ENCODE measurements at places on chromosomes 6 and 20.

DNA sequence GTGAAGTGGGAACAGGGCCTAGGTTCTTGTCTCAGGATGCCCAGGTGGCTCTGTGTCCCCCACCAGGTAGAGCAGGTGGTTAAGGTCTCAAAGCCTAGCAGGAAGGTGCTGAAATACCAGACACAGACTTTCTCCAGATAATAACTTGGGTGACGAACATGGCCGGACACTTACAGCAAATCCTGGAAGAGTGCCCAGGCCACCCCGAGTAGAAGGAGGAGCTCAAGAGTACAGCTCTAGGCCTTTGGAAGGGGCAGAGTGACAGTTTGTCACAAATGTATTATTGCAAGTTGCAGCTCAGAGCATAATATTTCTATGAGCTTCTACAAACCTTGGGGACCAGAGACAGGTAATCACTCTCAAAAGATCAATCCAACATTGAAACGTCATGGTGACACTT is 251.6 kb upstream of the SOX4 start:
- no peak for DNase-seq

DNA sequence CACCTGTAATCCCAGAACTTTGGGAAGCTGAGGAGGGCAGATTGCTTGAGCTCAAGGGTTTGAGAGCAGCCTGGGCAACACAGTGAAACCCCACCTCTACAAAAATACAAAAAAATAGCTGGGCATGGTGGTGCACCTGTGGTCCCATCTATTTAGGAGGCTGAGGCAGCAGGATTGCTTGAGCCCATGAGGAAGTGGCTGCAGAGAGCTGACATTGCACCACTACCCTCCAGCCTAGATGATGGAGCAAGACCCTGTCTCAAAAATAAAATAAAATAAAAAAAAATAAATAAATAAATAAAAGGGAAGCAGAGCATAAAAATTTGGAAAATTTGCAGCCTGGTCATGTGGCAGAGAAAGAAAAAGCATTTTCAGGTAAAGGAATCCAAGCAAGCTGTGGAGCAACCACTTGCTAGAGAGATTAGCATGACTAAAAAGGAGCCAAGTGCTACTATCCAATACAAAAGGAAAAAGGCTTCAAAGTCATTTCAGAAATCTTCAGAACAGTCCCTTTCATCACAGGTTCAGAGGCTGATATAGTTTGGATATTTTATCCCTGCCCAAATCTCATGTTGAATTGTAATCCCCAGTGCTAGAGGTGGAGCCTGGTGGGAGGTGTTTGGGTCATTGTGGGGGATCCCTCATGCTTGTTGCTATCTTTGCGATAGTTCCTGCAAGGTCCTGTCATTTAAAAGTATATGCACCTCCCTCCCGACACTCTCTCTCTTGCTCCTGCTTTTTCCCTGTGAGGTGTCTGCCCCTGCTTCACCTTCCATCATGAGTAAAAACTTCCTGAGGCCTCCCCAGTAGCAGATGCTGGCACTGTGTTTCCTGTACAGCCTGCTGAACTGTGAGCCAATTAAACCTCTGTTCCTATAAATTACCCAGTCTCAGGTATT is 11.2 kb upstream of the TTK start:
- no peak for DNase-seq

GRCh38 chr6:44854712-44855443 is 467.4 kb downstream of the CDC5L start:
- no peak for DNase-seq

DNA sequence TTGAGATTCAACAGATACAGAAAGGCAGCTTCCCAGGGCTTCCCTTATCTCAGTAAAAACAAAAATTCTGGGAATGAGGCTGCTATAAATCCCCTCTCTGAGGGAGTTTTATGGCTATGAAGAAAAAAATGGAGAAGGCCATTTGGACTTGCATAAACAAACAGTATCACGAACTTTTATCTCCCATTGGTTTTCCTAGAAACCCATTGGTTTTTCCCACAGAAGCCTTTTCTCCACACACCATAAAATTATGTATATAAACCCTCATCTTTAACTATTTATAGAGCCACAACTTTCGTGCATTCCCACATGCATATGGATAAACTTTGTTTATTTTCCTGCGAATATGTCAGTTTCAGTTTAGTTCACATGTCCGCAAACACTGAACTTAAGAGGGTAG is 36.2 kb upstream of the BTBD3 start:
- DNase-seq, result no peak

GRCh38 chr6:132483779-132484679 is 28.9 kb downstream of the STX7 start:
- DNase-seq, result peak; percentile 42

- DNase-seq, result peak; percentile 90
Measured at GRCh38 chr6:143901885-143902750, 37.8 kb downstream of the ZC2HC1B start.

DNA sequence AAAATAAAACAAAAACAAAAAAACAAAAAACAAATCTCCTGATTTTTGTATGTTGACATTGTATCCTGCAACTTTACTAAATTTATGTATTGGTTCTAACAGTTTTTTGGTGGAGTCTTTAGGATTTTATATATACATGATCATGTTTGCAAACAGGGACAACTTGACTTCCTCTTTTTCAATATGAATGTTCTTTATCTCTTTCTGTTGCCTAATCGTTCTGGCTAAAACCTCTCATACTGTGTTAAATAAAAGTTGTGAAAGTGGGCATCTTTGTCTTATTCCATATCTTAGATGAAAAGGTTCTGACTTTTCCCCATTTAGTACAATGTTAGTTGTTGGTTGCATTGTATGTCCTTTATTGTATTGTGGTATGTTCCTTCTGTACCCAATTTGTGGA is 261.7 kb upstream of the NOX3 start:
- no peak for DNase-seq

GRCh38 chr6:158157064-158157764 is 10.8 kb downstream of the SERAC1 start:
- DNase-seq, result no peak

DNA sequence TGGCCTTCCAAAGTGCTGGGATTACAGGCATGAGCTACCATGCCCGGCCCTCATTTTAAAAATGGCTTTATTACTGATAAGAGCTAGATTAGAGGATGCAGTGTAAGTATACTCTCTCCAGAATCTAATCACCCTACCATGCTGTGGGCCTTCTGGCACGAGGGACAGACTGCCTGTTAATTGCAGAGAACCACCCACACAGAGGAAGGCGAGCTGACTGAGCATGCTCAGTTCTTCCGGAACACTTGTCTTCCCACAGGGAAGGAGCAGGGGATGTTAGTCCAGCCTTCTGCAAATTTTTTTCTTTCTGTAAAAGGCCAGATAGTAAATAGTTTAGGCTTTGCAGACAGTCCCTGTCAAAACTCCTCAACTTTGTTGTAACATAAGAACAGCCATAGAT is 48.9 kb downstream of the ALDH5A1 start:
- no peak for DNase-seq

DNA sequence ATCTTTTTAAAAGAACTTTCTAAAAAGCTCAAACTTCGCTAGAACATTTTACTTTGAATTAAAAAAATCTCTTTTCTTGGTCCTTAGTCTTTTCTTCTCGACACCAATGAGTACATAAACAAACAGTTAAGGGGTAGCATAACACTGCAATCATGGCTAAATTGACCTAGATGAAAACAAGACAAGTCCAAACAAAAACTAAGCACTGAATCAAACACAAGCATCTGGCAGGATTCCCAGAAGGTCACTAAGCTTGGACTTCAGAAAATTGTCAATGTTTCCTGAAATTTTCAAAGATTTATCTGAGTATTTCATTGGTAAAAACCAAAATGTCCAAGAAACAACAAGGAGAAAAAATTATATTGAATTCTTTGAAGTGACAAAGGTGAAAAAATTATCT is 5.0 kb downstream of the COL21A1 start:
- no peak for DNase-seq

DNA sequence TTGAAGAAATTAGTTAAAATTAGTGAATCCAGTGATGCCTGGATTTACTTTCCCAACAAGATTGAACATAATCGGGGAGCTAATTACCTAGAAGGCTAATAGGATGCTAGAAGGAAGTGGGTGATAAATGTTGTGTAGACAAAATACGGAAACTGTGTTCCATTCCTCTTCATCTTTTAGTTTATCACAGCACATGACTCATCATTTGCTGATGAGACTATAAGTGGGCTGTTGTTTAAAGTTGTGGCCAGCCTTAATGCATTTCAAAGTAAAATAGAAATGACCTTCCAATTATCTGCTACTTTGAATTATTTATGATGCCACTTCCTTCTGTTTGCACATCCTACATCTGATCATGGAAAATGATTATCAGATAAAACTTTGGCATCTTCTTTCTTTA is 43.4 kb downstream of the OGFRL1 start:
- no peak for DNase-seq

GRCh38 chr20:49165611-49166010 is 22.5 kb downstream of the STAU1 start:
- DNase-seq, result no peak

DNA sequence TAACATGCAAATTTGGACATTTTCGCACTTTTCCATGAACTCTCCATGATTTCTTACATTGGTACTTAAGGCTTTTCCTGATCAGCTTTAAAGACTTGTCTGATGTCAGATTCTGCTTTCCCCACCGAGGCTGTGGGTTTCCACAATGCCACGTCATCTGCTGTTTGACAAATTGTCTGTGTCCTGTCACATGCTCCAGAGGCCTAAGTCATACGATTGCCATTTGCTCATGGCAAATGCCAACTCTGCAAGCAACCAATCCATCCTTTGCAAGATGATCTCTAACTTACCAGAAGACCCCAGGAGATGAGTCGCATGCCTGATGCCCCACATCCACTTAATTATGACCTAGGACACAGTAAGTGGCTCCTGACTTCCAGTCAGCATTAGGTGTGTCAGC is 556.5 kb downstream of the BMP2 start:
- DNase-seq, result no peak

GRCh38 chr6:99219788-99220187 is 129.7 kb downstream of the FAXC start:
- DNase-seq, result no peak

- DNase-seq, result no peak
Measured at GRCh38 chr6:55825402-55826051, 49.9 kb downstream of the BMP5 start.

GRCh38 chr6:42368181-42368580 is 83.5 kb downstream of the TRERF1 start:
- no peak for DNase-seq

GRCh38 chr20:59428441-59429205 is 128.2 kb downstream of the EDN3 start:
- DNase-seq, result no peak

GRCh38 chr20:15439551-15439950 is 1102.1 kb upstream of the FLRT3 start:
- DNase-seq, result peak; percentile 46

GRCh38 chr6:137426007-137426689 is 68.0 kb downstream of the OLIG3 start:
- DNase-seq, result no peak

- peak; percentile 53 for DNase-seq
Measured at GRCh38 chr6:41939848-41940758, 1.5 kb downstream of the CCND3 start.

DNA sequence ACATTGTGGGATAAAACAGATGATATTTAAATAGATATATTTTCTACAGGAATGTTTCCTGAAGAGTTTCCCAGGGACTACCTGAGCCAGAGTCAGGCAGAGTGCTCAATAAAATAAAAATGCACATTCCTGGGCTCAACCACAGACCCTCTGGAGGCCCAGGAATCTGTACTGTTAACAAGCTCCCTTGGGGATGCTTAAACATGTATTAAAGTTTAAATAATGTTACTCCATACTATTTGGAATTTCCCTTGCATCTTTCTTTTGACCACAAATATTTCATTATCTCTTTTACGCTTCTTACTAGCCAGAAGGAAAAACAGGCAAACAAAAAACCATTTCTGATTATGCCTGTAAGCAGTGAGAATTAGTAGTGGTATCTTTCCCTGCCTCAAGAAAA is 42.3 kb downstream of the GPR63 start:
- no peak for DNase-seq

DNA sequence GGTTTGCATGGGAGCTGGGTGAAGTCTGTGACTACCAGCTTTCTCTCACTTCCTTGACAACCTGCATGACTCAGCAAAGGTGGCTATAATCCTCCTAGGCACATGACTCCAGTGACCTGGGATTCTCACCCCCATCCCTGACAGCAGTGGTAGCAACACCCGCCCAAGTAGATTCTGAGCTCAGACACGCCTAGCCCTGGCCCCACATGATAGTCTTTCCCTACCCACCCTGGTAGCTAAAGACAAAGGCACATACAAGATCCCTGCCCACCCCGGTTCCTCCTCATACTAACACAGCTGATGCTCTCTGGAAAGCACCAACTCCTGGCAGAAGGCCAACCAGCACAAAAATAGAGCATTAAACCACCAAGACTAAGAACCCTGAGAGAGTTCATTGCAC is 25.9 kb upstream of the CRISP1 start:
- DNase-seq, result no peak

DNA sequence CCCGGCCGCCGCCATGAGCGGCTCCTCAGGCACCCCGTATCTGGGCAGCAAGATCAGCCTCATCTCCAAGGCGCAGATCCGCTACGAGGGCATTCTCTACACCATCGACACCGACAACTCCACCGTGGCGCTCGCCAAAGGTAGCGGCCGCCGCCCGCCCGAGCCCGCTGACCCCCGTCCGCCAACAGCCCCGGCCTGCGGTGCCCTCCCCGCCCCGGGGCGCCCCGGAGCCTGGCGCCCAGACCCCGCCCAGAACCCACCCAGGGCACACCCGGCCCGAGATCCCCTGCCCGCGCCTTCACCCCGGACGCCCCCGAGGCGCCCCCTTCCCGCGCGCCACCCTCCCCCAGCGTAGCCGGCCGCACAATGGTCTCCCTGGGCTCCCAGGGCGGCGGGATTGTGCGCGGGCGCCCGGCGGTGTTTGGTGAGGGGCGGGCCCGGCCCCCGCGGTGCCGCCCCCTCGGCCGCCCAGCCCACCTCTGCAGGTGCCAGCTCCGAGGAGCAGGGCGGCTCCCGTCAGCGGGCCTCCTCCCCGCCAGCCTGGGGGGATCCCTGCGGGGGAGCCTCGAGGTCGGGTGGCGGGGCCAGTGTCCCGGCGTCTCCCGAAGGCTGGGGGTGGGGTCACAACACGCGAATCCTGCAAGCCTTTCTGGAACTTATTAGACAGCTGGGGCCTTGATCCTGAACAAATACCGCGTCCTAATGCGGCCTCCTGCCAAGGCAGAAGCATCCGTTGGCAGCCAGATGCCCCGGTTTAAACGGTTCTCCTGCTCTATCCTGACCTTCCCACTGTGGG is 577 bp downstream of the LSM14B start:
- DNase-seq, result peak; percentile 69

- DNase-seq, result no peak
Measured at GRCh38 chr20:44579313-44580081, 2.9 kb upstream of the PKIG start.

DNA sequence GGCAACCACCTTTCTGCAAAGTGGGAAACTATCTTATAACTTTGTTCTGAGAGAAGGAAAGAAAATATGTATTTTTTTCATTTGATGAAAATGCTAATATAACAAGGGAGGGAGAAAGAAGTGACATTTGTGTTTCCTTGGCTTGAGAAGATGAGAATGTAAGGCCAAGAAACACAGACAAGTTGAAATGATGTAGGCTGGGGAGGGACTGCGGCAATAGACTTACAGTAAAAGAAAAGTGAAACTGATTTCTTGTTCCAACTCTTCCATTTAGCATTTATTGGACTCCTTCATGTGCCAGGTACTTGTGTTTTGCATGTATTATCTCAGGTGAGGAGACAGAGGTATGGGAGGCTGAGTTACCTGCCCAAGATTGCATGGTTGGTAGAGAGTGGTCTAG is 130.9 kb downstream of the CARMIL1 start:
- DNase-seq, result no peak

Data from right hindlimb (tissue), 1 donor.